ENCODE measurements at places on chromosomes 4 and X. TPM values are rescaled to one million over a fixed set of nuclear protein-coding genes. Genes with fewer than 3 reads are reported as not detected.

The MGARP gene
- 0.52 TPM for polyA plus RNA-seq

DNA sequence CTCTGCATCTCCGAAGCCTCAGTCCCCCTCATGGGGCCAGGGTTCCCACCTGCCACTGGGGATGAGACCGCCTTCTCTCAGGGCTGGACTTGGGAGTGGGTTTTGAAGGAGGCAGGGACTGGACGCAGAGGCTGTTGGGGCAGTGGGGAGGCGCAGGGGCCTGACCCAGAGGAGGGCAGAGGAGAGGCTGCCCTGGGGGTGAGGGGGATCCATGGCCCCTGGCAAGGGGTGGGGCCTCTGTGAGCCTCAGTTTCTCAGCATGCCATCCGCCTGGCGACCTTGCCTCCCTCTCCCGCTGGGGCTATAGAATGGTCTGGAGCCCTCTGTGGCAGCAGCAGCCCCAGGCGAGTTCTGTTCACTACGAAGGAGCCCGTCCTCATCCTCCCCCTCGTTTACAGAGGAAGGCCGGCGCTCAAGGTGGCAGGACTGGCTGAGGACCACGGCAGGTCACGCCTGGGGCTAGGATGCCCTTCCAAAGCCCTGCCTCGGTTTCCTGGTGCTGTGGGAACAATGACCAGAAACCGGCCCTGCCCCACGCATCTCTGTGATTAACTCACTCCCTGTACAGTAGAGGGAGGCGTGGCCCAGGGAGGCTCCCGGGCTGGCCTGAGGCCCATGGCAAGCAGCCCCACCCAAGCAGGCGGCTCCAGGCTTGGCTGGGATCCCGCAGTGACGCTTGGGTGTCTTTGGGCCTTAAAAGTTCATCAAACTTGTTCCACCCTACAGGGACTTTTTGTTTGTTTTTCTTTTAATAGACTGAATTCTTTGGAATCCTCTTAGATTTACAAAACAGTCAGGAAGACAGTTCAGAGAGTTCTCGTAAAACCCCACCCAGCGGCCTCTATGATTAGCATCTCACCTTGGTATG, 16.0 kb upstream of the SH3TC1 start:
- no peak for DNase-seq

- DNase-seq = no peak
These were observed 4.0 kb downstream of the EFNB1 start for GRCh38 chrX:68832516-68833447.

- no peak for DNase-seq
These were observed 134.0 kb downstream of the MID1 start for GRCh38 chrX:10486373-10486772.

The FREM3 gene
- 0.09 TPM for polyA plus RNA-seq

The KIAA1210 gene
- 2.7 TPM for polyA plus RNA-seq

DNA sequence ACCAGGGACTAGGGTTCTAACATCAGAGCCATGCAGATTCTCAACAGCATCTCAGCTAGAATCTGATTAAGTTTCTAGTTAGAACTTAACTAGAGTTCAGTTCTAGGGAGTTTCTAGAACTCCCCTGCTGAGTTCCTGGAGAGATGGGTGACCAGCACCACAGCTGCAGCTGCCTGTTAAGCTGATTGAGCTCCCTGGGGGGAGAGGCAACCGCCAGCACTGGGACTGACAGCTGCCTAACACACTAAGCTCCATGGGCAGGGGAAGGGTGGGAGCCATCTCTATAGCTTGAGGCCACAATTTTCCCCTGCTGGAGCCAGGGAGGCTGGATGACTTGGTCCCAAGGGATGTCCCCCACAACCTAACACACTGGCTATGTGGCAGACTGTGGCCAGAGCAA, 84.2 kb downstream of the CHIC1 start:
- no peak for DNase-seq

DNA sequence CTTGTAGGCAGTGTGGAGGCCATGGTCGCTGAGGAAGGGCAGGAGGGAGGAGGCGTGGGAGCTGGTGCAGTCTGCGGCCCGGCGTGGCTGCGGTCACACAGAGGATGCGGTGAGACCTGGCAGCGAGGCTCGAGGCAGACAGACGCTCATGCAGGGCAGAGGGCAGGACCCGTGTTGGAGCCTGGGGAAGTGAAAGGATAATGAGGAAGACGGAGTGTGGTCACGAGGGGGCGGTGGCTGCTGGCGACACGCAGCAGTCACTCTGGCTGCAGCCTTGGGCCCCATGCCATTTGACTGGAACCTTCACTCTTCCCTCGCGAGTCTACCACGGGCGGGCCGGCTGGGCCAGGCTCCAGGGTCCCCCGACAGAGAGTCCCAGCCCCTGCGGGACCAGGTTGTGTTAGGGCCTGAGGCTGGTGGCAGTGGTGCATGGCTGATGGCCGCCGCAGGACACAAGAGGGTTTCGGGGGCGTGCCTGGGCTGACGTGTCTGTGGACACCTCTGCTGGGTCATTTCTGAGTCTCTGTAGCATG, 68.8 kb upstream of the HGFAC start:
- DNase-seq = no peak

GRCh38 chrX:10576777-10577447, 43.5 kb downstream of the MID1 start:
- no peak for DNase-seq

DNA sequence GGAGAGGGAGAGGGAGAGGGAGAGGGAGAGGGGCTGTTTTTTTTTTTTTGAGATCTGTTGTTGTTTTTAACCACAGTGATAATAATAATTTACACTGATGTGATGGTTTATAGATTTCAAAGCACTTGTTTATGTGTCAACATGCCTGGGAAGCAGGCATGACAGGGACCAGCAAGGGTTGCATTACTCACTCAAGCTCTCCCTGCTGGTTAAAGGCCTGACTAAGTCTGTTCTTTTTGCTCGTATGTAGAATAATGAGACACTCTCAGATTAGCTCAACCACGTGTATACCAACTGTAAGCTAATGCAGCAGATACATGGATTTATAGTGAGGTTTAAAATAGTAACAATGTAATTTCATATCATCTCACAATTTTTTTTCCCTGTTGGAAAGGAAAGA, 134.6 kb upstream of the BOD1L1 start:
- DNase-seq = no peak

The PRSS48 gene
- not detected for polyA plus RNA-seq

Measured in left renal cortex interstitium (tissue), 4 donors.